SJSA1 (cell line): ENCODE measurements at places on chromosomes 16 and 17. TPM values are rescaled to one million over a fixed set of nuclear protein-coding genes. Genes with fewer than 3 reads are reported as not detected.
A peak's percentile ranks its signal among the peaks of the same experiment; 100 is the strongest.

DNA sequence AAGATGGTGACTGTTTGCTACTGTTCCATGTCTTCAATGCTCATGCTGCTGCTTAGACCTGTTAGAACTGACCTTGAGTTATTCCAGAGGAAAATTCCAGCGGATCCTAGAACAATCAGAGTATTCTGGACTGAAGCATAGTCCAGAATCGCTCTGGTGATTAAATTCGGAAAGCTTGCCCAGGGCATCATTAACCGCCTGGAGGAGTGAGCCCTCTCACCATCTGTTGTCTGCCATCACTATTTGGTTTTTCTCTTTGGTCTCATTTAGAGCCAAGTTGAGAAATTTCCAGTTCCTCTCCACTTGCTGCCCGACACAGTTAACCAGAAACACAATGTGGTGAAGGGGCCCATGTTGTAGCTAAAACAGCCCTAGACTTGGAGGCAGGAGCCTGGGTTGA lies 104.1 kb downstream of the BMERB1 start:
- DNase-seq, result no peak

- DNase-seq, result no peak
Measured at GRCh38 chr16:53061256-53061655, 6.5 kb downstream of the CHD9 start.

DNA sequence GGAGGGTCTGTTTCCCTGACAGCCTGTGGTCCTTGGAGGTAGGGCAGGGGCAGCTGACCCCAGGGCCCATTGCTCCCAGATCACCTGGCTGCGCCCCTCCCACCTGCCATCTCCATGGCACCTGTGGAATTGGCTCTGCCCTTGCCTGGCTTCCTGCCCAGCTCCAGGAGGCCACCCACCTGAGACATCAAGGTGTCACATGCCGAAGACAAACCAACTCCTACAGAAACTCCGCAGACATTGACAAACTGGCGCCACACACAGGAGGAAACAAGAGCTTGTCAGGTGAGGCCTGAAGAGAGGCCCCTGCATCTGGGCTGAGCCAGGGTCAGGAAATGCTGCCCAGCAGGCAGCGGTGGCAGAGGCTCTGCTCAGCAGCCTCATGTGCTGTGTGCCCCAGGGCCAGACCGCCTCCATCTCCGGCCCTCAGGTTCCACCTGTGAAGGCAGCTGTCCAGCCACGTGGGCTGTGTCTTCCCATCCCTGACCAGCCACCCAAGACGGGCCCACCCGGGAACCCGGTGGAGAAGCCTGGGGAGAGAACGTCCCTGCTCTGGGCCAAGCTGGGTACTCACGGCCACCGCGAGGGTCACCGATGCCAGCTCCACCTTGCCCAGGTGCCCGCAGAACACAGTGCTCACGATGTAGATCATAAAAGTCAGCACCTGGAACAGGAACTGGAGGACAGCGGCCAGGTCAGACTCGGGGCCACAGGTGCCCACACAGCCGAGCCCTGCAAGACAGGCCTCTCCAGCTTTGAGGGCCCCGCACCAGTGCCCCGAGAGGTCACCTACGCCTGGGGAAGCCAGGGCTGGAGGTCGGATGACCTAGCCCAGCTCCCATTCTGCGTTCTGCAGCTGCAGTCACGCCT lies 1.6 kb downstream of the SLC47A2 start:
- DNase-seq, result no peak

Gene ATP2A1
- total RNA-seq, result 0.53 TPM in 1 of 2 replicates, not detected in the other

- peak; percentile 91 for DNase-seq
Measured at GRCh38 chr17:47315451-47316266, 8.1 kb upstream of the EFCAB13 start.

DNA sequence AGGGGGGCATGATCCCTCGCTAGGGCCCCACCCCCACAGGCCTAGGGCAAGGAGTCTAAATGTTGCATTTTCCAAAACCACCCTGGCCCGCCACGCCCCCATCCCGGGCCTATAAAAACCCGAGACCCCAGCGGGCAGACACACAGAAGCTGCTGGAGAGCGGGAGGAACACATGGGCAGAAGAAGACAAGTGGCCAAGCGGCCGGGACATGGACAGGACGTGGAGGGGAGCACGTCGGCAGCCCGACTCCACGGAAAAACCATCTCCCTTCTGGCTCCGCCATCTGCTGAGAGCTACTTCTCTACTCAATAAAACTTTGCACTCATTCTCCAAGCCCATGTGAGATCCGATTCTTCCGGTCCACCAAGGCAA lies 34.1 kb upstream of the ENPP7 start:
- no peak for DNase-seq

DNA sequence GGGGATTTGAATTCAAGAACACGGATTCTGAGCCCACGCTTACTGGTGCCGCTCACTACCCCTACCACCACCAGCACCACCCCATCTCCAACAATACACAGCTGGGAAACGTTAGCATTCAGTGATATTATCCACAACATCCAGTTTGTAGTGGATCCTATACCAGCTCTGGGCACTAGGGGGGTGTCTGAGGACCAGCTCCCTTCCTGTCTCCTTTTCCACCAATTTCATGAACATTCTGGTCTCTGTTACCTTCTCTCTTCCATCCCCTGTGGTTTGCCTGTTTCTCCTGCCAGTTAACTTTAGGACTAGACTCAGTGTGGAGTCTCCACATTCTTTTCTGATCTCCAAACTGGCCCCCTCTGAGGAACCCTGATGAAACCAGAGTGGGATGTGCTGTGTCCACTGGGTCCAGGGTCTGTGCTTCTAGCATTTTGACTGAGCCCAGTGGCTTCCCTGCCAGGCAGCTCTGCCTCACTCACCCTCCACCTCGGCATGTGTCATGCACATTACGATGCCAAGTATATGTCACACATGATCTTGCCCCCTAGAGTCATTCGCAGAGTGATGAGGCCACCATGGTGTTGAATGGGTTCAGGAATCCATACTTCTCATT lies 187.0 kb upstream of the CDH13 start:
- DNase-seq, result no peak

DNA sequence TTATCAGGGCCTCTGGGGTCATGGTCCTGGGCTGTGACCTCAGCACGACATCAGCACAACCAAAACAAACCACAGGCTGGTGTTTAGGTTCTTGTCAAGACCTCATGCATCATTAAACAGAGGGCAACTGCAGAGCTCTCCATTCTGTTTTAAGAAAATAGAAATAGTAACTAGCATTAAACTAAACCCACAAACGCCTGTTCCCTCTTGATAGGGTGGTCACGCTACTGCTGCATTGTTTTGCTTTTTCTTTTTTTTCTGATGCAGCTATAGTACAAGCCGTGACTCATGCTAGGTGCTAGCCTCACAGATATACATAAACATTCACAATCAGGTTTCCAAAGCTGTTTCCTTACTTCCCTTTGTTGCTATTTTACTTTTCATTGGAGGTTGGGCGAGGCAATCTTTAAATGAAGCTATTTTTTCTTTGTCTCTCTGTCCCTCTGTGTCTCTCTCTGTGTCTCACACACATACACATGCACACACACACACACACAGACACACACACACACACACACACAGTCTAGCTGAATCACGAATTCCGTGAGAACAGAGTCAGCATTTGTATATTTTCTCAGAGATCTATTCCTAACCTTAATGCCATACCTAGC lies 310.3 kb downstream of the CDH13 start:
- DNase-seq, result peak; percentile 89

GRCh38 chr17:83037874-83038165 lies 41.6 kb upstream of the METRNL start:
- DNase-seq, result no peak
